ENCODE measurements at places on chromosomes 12 and 14.

DNA sequence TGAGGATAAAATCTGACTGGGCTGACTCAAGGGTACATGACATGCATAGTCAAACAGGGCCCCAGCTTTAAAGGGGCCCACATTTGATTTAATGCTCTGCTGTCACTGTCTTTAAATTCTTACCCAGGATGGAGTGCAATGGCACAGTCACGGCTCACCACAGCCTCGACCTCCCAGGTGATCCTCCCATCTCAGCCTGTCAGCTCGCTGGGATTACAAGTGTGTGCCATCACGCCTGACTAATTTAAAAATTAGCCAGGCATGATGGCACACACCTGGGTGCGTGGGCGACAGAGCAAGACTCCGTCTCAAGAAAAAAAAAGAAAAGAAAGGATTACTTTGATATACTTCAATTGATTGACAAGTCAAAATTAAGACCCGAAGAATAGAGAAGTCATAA, 9.2 kb upstream of the PLBD1 start:
- no peak for DNase-seq

GRCh38 chr14:99589031-99589441, 15.0 kb downstream of the CCDC85C start:
- no peak for DNase-seq

- no peak for DNase-seq
These were observed 63.6 kb upstream of the RESF1 start for GRCh38 chr12:31895449-31896150.

DNA sequence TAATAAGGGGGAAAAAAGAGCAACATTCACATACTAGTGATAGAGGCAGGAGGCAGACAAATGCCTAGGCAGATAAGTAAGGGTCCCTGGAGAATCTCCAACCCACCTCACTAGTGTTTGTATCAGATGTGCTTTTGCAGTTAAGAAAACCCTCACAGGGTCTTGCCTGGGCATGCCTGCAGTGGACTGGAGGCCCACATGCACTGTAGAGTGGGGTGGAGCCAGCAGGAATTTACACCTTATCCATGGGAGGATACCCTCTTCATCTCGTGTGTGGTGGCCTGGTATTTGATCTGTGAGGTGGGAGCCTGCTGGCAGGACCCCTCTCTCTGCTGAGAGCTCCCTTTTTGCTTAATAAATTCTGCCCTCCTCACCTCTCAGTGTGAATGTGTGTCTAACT, 238.0 kb upstream of the SLC16A7 start:
- DNase-seq: no peak

- no peak for DNase-seq
These were observed 18.1 kb downstream of the DYRK2 start for GRCh38 chr12:67666605-67667004.

DNA sequence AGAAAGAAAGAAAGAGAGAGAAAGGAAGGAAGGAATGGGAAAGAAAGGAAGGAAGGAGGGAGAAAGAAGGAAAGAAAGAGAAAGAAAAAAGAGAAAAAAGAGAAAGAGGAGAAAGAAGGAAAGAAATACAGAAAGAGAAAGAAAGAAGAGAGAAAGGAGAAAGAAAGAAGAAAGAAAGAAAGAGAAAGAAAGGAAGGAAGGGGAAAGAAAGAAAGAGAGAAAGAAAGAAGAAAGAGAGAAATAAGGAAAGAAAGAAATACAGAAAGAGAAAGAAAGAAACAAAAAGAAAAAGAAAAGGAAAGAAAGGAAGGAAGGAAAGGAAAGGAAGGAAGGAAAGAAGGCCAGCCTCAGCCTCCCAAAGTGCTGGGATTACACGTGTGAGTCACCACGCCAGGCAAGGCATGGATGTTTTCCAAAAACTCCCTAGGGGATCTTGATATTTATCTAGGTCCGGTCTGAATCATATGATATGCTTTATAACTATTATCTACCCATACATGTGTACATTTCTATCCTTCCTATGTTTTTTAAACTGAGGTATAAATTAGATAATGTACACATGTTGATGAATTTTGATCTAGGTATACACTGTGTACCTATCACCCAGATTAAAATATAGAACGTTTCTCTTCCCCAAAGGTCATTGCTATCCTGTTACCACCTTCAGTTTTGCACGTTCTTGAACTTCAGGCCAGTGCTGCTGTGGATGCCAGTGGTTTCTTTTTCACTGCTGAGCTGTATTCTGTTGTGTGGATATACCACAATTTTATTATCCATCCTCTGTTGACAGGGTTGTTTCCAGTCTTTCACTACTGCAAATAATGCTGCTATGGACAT, 177.9 kb downstream of the RBM19 start:
- DNase-seq: no peak

DNA sequence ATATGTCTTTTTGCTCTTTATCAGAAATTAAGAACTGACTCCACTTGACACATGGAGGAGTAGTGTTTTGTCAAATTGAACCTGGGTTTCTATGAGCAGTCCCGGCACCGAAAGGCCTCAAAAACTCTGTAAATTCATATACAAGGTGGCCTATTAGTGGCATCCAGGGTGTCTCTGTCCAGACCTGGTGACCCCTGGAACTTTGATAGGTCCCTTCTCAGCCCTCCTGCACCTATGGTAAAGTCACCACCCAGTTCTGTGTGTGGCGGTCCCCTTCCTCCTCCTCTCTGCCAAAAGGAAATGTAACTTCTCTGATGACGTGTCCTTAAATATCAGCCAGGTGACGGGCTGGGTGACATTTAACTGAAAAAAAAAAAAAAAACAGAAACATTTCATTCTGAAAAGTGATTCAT, 204.0 kb upstream of the FOXN3 start:
- DNase-seq: no peak

DNA sequence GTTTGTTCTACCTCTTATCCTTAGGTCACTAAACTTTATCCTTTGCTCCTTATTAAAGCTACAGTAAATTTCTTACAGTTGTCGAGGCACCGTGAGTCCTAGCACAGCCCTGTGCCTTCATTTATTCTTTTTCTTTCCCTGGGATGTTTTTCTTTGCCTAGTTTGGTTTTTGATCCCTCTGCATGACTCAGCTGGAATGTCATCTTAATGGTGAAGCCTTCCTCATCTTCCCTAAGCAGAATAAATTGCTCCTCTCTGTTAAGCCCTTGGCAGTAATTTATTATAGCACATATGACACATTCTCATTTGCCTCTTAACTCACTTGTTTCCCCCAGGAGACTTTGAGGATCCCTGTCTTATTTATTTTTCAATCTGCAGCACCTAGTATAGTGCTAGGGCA, 16.6 kb downstream of the ACTR10 start:
- DNase-seq: no peak

DNA sequence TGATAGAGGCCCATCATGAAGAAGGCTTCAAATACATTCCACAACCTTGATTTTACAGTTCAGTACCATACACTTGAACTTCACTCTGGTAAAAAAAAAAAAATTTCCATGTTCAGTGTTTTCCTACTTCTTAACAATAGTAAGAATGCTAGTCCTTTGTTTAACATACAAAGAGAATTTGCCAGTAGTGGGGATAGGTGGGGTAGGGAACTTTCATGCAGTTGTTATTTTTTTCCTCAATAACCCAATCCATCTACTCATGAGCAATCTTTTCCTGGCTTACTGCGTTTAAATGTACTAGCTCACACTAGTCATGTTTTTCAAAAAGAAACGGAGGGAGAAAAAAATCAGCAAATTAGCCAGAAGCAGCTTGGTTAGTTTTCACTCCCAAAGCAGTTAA, 206.1 kb downstream of the PRKD1 start:
- DNase-seq: no peak

GRCh38 chr12:109727039-109727723, 13.6 kb downstream of the FAM222A start:
- DNase-seq: no peak

GRCh38 chr12:5072311-5072710, 28.6 kb downstream of the KCNA5 start:
- DNase-seq: no peak

DNA sequence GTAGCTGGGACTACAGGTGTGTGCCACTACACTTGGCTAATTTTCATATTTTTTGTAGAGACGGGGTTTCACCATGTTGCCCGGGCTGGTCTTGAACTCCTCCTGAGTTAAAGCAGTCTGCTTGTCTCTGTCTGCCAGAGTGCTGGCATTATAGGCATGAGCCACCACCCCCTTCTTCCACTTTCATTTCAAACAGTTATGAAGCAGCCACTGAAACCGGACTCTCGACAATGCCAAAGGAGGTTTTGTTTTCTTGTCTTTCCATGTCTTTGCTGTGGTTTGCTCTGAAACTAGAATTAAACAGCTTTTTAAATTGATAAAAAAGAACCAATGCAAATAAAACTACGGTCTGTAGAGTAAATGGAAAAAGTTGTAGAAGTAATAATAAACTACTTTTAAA, 30.4 kb downstream of the RAP1B start:
- DNase-seq: no peak

GRCh38 chr12:80698256-80698655, 9.2 kb upstream of the MYF6 start:
- DNase-seq: no peak

GRCh38 chr12:108837239-108837638, 20.1 kb downstream of the SSH1 start:
- no peak for DNase-seq

DNA sequence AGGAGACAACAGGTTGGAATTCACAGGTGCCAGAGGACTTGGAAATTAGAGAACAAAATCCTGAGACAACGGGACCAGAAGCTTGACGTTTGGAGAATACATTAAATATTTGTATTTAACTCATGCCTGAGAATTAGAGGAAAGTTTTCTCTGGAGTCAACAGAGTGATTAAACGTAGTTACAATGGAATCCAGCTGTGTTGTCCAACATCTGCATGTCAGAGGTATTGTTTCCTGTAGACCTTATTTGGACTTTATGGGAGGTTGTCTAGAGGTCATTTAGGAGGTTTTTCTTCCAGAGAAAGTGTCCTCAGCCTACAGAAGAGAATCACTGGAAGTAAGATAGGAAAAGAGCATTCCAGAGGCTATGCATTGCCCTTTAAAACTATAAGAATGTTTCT, 45.1 kb upstream of the RERGL start:
- DNase-seq: no peak

DNA sequence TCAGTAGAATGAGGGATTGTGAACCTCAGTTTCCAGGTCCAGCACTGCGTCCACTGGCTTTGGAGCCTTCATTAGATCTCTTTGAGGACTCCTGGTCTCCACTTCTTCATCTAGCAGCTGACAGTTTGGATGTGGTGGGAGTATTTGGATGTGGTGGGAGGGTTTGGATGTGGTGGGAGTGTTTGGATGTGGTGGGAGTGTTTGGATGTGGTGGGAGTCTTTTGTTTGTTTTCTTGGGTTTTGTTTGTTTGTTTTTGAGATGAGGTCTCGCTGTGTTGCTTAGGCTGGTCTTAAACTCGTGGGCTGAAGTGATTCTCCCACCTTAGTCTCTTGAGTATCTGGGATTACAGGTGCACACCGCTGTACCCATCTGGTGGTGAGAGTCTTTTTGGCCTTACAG, 64.7 kb downstream of the IFT43 start:
- no peak for DNase-seq

- DNase-seq: no peak
These were observed 121.7 kb upstream of the MDM1 start for GRCh38 chr12:68453876-68454275.

DNA sequence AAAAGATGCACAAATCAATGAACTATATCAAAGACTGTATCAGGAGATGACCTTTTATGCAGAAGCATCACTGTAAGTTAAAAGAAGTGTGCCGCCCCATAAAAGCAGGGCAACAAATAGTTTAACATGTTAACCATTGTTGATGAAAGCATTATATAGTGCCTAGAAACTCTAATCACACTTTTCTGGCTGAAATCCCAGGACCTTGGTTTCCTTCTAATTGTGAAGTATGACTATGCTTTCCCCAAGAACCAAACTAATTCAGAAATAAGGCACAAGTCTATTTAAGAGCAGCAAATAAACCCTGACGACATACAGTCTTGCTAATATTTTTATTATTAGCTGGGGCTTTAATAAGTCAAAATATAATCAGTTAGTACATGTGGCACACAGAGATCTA, 21.7 kb downstream of the RACGAP1 start:
- no peak for DNase-seq

GRCh38 chr12:117011988-117012805, 87.0 kb downstream of the TESC start:
- no peak for DNase-seq

GRCh38 chr12:85390266-85390665, 110.2 kb downstream of the ALX1 start:
- no peak for DNase-seq

- no peak for DNase-seq
These were observed 441.7 kb downstream of the FUT8 start for GRCh38 chr14:65854215-65854614.

GRCh38 chr12:5768581-5769196, 176.4 kb downstream of the ANO2 start:
- peak; percentile 68 for DNase-seq

- no peak for DNase-seq
These were observed 80.4 kb downstream of the DUSP16 start for GRCh38 chr12:12482150-12482761.

DNA sequence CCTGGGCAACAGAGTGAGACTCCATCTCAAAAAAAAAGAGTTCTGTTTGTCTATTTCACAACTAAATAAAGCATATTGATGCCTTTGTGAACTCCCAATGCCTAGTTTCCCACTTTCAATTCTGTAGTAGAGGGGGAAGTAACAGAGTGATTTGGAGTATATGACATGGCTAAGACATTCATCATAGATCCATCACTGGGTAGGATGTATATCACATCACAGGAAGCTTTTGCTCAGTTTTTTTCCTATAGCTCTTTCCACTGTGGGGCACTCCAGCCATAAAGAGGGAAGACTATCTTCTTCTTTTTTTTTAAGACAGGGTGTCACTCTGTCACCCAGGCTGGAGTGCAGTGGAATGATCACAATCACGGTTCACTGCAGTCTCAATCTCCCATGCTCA, 154.0 kb upstream of the BCL2L14 start:
- DNase-seq: no peak

GRCh38 chr14:23070262-23071129, 13.2 kb upstream of the CDH24 start:
- DNase-seq: no peak

GRCh38 chr12:2960996-2961616, 1.9 kb downstream of the TEAD4 start:
- DNase-seq: no peak

- no peak for DNase-seq
These were observed 87.2 kb downstream of the TSPAN8 start for GRCh38 chr12:71070416-71071128.

DNA sequence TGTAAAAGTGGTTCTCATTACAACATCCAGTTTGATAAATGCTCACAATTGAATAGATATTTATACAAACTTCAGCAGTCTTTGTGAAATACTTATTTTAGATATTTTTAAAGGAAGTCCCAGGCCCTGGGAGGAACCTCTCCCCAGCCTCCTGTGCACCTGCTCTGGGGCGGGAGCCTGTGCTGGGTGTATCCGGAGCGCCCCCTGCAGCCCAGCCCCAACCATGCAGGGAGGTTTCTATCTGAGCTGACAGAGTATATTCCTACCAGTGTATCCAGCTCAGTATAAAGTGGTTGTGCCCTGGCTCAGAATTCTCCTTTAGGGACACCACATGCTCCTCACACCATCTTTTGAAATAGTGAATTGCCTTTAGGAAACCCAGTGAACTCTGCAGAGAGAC, 851.8 kb downstream of the TMEM121 start:
- DNase-seq: no peak

DNA sequence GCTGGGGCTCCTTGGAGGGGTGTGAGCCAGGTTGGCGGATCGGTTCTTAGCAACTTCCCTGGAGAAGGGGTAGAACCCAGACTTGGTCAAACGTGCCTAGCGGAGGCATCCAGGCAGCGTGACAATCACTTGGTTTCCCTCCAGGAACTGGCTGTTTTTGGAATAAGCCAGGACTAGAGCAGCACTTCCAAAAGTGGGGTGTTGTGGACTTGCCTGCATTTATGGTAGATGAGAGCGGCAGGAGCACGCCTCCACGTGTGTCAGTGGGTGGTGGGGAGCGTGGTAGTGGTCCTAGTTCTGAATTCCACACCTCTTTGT, 2.8 kb downstream of the PRMT8 start:
- DNase-seq: no peak

All from muscle of back (tissue), 13 donors.